ENCODE measurements at places on chromosomes 1 and 21.

- DNase-seq, result peak; percentile 80
These were observed 1.2 kb upstream of the LUZP1 start for GRCh38 chr1:23169727-23170335.

DNA sequence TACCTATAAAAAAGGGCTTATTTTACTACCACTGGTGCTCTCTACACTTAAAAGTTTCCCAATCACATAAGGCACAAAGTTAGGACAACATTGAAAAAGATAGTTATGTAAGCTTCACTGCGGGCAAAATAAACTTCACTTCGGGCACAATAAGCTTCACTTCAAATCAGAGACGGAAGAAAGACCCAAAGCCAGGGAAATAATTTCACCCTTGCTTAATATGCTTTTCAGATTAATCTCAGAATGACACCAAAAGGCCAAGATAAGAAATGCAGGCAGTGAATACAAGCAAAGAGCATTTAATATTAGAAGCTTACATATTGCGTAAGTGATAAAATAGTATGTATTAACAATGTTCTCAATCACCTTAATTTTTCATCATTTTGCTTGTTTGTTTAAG, 444.2 kb downstream of the SETD4 start:
- no peak for DNase-seq

- no peak for DNase-seq
These were observed 314.9 kb downstream of the MRPL39 start for GRCh38 chr21:25292396-25292795.

- no peak for DNase-seq
These were observed 92.1 kb upstream of the IPO9 start for GRCh38 chr1:201736707-201737320.

- no peak for DNase-seq
These were observed 9.7 kb downstream of the MACF1 start for GRCh38 chr1:39214021-39214713.

Data from CMK (cell line).